Transverse colon (tissue), 4 donors: ENCODE measurements at places on chromosomes 6 and 20. TPM values are rescaled to one million over a fixed set of nuclear protein-coding genes. Genes with fewer than 3 reads are reported as not detected.

- no peak for DNase-seq
Measured at GRCh38 chr6:5050009-5050408, 35.1 kb upstream of the PPP1R3G start.

GRCh38 chr20:47411161-47411560 lies 54.7 kb upstream of the ZMYND8 start:
- DNase-seq = no peak

Gene NEURL2
- total RNA-seq = 30.4 TPM

- no peak for DNase-seq
Measured at GRCh38 chr6:43758617-43759050, 11.4 kb upstream of the VEGFA start.

Gene POPDC3
- 1.8 TPM for total RNA-seq

- DNase-seq = no peak
Measured at GRCh38 chr6:75128878-75129570, 76.8 kb downstream of the COL12A1 start.

- DNase-seq = no peak
Measured at GRCh38 chr20:2538931-2539720, 2.8 kb downstream of the TMC2 start.

Gene PDE7B
- total RNA-seq = 0.40 TPM

DNA sequence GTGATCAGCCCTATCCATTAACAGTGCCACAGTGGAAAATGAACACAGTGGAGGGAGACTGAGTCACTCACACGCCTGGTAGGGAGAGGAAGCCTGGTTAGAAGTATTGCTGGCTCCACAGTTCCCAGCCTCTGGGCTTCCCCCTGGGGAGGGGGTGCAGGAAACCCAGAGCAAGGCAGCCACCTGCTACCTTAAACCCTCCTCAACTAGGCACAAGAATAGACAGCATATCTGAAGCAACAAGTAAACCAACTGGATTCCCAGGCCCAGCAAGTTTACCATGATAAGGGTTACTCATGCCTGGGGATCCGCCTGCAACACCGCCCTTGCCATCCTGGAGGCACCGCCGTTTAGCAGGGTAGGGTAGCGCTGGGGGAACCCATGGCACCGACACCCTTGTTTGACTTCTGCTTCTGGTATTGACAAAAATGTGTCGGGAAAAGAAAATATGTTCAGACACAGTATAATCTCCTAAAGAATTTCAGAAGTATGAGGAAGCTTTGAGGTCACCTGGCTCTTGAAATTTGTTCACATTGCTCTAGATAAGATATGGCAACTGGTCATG lies 38.3 kb downstream of the SLC22A23 start:
- no peak for DNase-seq

Gene MTFR2
- 0.68 TPM for total RNA-seq
